ENCODE measurements at places on chromosomes 16 and 17.

GRCh38 chr16:87747626-87748414 lies 18.0 kb downstream of the KLHDC4 start:
- no peak for DNase-seq

GRCh38 chr17:21010705-21011596 lies 31.9 kb downstream of the USP22 start:
- DNase-seq, result no peak

DNA sequence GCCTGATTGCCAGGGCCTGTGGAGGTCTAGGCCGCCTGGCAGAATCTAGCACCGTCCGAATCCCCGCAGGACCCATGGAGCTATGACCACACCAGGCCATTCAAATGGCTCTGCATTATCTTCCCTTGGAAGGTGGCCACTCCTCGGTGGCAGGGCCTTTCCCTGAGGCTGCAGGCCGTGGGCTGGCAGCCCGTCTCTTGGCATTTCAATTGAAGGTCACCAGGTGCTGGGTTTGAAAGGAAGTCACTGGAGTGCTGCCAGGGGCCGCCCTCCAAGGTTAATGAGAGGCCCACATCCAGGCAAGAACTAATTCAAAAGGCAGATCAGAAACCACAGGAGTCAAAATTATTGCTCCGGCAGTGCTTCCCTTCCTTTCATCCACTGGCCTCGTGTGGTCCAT lies 27.7 kb upstream of the CACNG5 start:
- DNase-seq, result no peak

- no peak for DNase-seq
Observed at GRCh38 chr16:67934306-67935100, 2.1 kb downstream of the PSMB10 start.

DNA sequence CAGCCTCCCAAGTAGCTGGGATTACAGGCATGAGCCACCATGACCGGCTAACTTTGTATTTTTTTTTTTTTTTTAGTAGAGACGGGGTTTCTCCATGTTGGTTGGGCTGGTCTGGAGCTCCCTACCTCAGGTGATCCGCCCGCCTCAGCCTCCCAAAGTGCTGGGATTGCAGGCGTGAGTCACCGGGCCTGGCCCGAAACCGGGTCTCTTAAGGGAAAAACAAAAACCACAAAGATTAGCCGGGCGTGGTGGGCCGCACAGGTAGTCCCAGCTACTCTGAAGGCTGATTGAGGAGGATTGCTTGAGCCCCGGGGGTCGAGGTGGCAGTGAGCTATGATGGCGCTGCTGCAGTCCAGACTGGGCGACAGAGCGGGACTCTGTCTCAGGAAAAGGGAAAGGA lies 19.9 kb upstream of the RBL2 start:
- DNase-seq, result no peak

GRCh38 chr16:30669026-30669902 lies 11.0 kb downstream of the FBRS start:
- DNase-seq, result no peak

GRCh38 chr17:58283674-58284612 lies 3.2 kb upstream of the MPO start:
- no peak for DNase-seq

DNA sequence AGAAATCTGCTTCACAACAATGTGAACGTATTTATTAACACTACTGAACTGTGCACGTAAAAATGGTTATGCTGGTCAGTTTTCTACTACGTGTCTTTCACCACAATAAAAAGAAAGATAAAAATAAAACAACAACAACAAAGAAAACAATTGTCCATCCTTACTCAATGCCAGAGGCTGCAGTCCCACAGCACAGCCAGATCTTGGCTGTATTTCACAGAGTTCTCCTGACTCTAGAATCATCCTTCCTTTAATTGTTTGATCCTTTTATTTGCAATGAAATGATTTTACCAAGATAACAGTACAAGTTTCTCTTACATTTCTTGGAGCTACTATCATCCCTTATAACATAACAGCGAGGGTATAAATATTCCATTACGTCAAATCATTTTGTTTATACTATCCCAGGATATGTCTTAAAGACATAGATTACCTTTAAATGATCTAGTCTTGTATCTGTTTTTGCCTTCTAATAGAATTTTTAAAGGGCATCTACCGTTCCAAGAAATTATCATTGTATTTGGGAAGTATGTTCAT lies 103.3 kb downstream of the SLC39A11 start:
- no peak for DNase-seq

GRCh38 chr17:48244814-48245213 lies 137.2 kb downstream of the SNX11 start:
- no peak for DNase-seq

DNA sequence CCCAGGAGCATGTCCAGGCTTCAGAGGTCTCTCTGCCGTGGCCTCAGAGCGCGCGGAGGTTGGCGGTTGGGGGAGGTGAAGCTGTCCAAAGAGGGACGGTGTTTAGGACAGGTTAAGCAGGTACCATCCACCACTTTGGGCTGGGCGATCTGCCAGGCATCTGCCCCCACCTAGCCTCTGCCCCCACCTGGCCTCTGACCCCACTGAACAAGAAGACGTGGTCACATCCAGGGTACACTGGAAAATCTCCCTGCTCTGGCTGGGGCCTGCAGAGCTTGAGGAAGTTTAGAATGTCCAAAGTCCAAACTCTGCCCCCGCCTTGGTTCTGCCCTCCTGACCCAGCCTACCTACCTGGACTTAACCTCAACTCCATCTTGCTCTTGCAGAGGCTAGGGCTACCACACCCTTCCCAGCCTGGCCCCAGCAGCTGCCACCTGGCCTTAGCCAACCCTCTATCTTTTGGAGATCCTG lies 1.6 kb downstream of the ITGA3 start:
- no peak for DNase-seq

- no peak for DNase-seq
Observed at GRCh38 chr16:1072526-1073261, at the start of gene SSTR5. SSTR5 (plus strand) TSS chr16:1072747; CDS start chr16:1078869, 6,122 bp downstream.

DNA sequence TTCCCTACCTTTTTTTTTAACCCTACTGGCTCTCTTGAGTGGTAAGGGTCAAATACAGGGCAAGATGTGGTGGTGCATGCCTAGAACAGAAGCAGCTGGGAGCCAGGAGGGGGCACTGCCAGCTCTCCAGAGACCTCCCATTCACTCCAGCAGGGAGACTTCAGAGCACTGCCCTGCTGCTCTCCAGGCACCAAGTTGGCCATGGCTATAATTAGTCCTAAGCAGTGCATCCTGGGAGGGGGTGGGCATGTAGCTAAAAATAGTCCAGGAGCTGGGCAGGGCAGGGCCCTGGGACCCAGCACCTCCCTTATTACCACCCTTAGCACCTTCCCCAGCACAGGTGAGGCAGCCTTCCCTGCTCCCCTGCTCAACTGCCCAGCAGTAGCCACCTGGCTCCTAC lies 3.5 kb downstream of the CORO6 start:
- DNase-seq, result peak; percentile 35

- DNase-seq, result no peak
Observed at GRCh38 chr17:82489851-82490511, 29.6 kb upstream of the FOXK2 start.

DNA sequence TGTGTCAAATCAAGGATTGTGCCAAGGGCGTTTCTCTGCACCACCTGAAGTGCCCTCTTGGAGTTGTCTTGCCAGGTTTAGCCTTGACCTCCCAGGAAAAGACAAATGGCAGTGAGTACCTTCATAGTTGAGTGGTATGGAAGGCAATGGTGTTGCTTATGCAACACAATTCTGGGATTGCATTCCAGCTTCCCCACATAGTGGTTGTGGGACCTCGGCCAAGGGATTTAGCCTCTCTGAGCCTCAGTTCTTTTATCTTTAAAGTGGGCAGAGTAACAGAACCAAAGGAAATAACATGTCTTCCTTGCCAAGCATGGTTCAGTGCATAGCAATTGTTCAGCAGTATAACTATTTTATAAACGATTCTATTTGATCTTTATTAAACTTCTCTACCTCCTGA lies 49.4 kb downstream of the CCDC42 start:
- DNase-seq, result no peak

DNA sequence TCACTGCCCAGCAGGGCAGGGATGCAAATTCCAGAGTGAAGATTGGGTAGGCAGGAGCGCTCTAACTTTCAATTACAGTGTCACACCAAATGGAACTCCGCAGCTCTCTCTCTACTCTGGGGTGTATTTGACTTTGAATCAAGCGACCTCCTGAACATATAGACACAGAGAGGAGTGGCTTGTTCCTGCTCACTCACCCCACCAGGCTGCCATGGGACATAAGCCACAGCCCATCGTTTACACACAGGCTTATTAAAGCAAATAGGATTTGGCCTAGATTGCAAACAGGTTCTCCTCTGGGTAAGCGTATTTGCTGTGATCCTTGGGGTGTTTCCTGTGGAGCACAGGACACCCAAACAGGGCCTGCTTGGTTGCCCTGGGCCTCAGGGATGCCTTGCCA lies 281.6 kb upstream of the CCL2 start:
- DNase-seq, result no peak

DNA sequence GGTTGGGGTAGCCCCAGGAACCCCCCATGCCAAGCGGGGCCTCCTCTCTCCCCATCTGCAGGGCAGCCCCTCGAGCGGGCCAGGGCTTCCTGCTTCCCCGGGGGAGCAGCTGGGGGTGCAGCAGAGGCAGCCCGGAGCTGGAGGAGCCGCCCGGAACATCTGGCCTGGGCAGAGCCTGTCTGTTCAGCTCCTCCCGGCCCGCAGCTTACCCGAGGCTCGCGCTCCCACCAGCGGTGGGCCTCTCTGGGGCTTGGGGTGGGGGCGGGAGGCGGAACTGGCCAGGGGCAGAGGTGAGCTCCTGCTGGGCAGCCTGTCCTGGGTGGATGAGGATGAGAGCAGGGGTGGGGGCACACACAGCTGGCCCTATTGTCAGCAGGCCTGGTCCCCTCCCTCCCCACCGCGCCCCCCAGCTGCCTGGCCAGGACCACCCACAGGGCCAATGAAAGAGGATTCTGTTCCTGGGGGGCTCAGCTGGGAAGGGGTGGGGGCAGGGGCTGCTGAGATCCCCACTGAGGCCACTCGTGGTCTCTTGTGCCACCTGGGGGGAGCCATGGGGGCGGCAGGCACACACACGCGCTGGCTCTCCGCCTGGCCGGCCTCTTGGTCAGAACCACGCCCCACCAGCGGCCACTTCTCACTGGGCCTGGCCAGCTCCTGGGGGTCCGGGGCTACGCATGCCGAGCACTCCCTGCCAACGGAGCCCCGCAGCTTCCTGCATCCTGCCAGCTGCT lies 34.7 kb downstream of the BAHCC1 start:
- peak; percentile 7 for DNase-seq

- DNase-seq, result no peak
Observed at GRCh38 chr17:40485851-40486521, 15.4 kb downstream of the TNS4 start.

GRCh38 chr16:54630284-54630967 lies 300.2 kb upstream of the IRX5 start:
- no peak for DNase-seq

DNA sequence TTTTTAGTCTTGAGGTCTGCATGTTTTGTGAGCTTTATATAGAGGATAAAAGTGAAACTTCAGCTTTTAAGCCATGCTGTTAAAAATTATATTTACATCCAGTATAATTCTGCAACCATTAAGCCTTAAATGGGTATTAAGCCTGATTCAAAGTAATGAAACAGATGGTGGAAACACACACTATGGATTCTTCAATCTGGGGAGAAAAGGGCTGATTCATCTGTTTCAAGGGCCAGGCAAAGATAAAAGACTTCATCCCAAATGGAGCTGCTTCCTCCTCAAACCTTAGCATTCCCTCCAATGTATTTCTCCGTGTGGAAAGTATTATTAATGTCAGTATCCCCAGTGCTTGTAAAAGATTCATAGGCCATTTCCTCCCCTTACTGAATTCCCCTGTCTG lies 367.4 kb upstream of the ZFHX3 start:
- DNase-seq, result no peak

DNA sequence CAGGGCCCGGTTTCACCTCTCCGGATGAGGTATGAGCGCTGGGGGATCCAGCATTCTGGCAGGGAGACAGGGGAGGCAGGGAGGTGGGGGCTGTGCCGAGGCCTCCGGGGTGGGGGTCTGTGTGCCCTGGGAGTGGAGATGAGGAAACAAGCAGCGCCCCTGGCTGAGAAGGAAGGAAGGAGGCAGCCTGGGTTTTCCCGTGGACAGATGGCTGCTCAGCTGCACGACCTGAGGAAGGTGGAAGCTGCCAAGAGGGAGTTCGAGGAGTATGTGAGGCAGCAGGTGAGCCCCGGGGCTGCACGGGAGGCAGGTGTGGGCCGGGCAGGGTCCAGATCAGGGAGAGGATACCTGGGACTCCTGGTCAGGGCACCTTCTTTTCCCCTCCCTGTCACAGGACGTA lies 4.3 kb downstream of the RNF112 start:
- no peak for DNase-seq

GRCh38 chr17:73503560-73503959 lies 140.7 kb downstream of the SDK2 start:
- no peak for DNase-seq

DNA sequence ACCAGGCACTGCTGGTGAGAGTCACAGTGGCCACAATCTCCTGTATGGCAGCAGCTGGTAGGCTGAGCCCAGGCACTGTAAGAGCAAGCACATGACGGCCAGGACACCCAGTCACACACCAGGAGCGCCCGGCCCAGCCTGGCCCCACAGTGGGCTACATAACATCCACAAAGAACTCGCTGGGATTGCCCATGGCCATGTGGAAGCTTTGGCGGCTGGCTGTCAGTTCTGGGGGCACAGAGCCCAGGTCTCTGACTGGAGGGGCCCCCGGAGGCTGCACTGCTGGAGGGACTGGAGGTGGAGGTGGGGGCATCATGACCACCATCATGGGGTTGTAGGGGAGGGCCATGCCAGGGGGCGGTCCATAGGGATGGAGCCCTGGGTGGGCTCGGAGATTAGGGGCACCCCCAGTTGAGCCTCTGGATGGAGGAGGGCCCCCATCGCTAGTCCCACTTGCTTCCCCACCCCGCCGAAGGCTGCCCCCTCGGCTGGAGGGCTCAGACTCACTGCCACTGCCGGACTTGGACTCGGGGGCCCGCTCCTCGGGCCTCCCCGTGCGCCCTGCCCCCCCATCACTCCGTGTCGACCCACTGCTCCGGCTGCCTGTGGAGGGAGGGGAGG lies 6.1 kb downstream of the ACADVL start:
- DNase-seq, result no peak

- DNase-seq, result no peak
Observed at GRCh38 chr17:76049836-76050537, 22.3 kb downstream of the SRP68 start.

- DNase-seq, result peak; percentile 29
Observed at GRCh38 chr16:85523602-85524364, 89.3 kb upstream of the GSE1 start.

GRCh38 chr16:74605746-74606520 lies 981 bp downstream of the GLG1 start:
- peak; percentile 23 for DNase-seq

- no peak for DNase-seq
Observed at GRCh38 chr16:85768199-85768598, 17.3 kb upstream of the C16orf74 start.

- DNase-seq, result no peak
Observed at GRCh38 chr17:1212946-1213345, 33.2 kb upstream of the ABR start.

Measured in hematopoietic multipotent progenitor cell treated with erythropoietin and hydrocortisone succinate and interleukin-3 and kit ligand, for 8 days (in vitro differentiated cells).